ENCODE measurements at places on chromosomes 11 and 22. TPM values are rescaled to one million over a fixed set of nuclear protein-coding genes. Genes with fewer than 3 reads are reported as not detected.

TPP1 gene
- total RNA-seq, result 231 TPM

SCN2B gene
- 1.6 TPM for total RNA-seq

CRYBA4 gene
- not detected for total RNA-seq

PIH1D2 gene
- total RNA-seq, result 6.4 TPM

OR4S1 gene
- not detected for total RNA-seq

GRCh38 chr11:73240190-73240781 is 22.2 kb downstream of the P2RY2 start:
- no peak for DNase-seq

GRCh38 chr11:69178819-69179482 is 23.2 kb downstream of the SMIM38 start:
- no peak for DNase-seq

DNA sequence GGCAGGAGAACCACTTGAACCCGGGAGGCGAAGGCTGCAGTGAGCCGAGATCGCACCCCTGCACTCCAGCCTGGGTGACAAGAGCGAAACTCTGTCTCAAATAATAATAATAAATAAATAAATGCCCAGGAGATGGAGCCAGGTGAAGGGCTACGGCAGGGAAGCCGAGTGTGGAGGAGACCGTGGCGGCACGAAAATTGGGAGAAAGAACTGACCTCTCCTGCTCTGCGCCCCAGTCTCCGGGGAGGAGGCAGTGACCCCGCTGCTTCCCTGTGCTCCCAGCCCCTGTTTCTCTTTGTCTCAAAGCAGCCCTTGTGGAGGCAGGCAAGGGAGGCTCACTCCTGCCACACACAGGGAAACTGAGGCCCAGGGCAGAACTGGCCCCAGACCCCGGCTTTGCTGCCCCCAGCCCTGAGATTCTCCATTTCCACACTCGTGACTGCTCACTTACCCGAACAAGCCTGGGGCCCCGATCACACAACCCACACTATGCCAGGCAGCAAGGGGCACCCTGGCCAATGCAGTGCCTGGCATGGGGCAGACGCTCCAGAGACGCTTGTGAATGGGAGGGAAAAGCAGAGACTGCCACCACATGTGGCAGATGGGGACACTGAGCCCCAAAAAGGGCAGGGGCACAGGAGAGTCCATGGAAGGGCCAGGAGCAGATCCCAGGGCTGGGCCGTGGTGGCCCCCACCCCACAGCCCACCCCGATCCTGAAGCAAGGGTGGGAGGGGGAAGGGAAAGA is 80.4 kb upstream of the PRR5 start:
- no peak for DNase-seq

GRCh38 chr22:42884616-42885375 is 27.7 kb upstream of the ARFGAP3 start:
- no peak for DNase-seq

DNA sequence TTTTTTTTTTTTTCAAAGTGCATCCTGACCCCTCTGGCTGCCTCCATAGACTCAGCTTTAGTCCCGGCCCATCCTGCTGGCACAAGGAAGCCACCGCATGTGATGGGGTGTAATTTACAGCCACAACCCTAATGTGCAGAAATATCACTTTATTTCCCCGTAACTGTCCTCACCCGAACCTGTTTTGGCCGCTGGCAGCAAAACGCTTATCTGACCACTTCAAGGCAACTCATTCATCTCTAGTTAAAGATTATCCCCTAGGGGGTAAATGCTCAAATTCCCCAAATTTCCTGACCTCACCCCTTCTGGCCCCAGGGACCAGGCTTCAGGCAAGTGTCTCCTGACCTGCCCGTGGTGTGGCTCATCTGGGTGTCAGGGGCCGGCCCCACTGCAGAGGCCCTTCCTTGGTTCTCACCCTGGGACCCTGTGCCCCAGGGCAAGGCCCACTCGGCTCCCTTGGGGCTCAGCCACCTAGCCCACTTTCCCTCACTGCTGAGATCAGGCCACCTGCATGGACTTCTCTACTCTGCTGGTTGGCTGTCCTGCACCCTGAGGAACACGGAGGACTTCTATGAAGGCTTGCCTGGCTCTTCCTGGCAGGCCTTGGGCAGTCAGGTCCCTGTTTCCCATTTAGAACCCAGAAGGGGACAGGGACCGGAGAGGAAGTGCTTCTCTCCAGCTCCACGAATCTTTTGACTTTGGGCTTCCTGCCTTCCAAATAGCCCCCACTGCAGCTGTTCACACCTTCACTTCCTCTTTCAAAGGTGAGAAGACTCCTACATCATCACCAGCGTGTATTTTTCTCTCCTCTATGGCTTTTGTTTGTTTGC is 53.3 kb downstream of the WNT11 start:
- DNase-seq, result no peak

DNA sequence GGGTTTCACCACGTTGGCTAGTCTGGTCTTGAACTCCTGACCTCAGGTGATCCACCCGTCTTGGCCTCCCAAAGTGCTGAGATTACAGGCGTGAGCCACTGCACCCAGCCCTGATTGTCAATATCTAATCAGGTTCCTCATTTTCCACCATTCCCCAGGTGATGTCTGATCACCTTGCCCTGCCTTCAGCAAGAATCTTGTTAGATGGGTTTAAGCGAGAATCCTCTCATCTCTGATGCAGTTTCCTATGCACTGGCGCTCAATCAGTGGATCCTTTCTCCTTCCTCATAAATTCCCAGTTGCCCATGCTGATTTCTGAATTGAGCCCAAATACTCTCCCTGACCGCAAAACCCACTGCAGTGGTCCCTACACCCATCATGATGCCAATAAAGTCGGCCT is 664 bp upstream of the ZC3H7B start:
- no peak for DNase-seq

- no peak for DNase-seq
Measured at GRCh38 chr22:45550891-45551290, 48.2 kb downstream of the FBLN1 start.

DNA sequence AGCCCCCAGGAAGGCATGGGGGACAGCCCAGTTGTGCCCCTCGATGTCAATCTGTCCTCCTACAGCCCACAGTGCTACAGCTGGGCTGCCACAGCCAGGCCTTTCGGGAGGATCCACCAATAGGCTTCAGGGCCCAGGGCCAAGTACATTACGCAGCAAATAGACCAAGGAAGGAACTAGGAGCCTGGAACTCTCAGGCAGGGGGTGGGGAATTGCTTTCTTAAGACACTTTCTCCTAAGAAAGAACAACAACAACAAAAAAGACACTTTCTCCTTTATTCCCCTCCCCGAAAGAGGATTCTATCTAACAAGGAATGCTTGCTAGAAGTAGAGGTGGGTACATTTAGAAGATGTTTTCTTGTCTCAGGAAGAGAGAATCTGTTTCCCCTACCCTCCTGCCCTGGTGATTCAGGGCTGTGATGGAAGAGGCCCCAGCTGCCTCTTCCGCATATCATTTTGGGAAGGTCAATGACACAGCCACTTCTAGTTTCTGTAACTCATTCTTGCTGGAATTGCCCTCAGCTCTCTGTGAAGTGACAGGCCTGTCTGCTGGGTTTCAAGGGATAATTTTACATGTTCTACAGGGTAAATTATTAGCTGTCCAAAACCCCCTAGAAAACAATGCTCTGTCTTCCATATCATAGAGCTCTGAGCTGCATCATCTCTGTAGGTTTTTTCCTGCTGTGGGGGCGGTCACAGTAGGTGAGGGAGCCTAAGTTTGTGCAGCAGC is 6.0 kb upstream of the MALAT1 start:
- DNase-seq, result peak; percentile 83

DNA sequence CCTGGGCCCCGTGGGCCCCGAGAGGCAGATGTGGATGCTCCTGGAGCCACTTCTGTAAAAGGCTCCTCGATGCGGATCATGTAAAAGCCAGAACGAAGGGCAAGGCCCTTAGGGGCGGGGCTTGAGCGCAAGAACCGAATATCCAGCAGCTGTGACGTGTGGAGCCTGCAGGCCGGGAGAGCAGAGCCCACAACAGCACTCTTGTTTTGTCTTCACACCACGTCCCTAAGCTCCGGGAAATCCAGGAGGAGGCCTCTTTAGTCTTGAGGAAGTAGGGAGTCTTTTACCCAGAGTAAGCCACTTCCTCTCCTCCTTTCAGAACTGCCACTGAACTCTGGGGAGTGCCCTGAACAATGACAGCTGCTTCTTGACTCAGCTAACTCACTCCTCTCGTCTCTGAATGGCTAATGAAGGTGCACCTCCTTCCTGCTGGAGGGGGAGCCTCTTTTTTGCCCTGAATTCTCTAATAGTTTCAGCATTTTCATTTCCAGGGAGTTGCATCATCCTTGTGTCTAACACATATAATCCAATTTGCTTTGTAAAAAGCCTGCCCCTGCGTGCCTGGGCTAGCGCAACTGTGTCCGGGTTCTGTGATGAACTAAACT is 12.5 kb downstream of the L3MBTL2 start:
- peak; percentile 85 for DNase-seq

DNA sequence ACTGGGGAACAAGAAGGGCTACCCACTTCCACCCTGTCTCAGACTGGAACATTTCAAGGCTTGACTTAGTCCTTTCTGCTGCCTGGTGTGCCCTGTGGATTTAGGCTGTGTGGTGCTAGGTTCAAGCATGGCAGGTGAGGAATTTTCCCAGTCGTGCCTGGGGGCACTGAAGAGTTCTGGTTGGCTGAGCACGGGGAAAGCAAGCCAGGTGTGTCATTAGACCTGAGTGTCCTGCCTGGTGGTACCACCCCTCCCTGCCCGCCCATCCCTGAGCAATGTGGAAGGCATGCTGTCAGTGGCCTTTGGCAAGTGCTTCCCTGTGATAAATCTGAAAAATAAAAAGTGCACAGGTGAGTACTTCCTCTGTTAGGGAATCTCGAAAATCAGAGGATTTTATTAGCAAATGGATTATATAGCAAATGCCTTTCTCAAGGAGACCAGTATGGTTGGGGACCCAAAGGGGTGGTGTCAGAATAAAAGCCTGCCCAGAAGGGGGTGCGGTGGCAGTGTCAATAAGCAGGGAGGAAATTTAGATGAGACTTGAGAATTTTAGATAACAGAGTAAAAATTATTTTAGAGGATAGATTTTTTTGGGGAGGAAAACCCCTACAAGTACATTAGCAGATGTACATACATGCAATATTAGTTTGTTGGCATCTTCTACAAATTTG is 22.8 kb downstream of the TEAD1 start:
- no peak for DNase-seq

DNA sequence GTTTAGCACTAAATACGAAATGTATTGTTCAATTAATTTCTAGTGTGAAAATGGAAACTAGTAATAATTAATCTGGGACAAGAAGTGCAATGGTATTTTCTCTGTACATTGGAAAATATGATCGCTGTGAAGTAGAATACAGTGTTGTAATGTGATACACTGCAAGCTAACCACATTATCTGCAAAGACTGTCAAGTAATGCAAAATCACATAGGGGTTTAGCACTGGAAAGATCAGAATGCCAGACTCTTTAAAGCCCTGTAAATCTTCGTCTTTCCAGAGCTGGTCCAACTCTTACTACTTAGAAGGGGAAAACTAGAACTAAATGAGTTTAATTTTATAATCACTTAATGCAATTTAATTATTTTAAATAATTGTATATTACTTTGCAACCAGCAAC is 544.5 kb upstream of the ANO3 start:
- no peak for DNase-seq

- no peak for DNase-seq
Measured at GRCh38 chr11:27718346-27718862, 18.1 kb upstream of the BDNF start.

DNA sequence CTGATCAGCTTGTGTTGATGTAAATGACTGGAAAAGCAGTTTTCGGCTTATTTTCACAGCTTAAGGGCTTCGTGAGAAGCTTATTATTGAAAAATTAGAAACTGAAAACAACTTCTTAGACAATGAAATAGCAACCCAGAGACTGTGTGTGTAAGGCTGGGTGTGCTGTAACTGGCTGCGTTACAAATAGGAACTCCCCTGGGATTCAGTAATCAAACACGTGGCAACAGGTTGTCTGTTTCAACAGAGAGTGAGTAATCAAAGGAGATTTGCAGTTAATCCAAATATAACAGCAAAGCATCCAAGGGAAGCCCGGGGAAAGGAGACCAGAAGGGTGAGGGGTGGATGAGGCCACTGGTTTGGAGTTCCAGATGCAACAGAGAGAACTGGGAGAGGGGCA is 19.2 kb downstream of the NTM start:
- DNase-seq, result no peak

DNA sequence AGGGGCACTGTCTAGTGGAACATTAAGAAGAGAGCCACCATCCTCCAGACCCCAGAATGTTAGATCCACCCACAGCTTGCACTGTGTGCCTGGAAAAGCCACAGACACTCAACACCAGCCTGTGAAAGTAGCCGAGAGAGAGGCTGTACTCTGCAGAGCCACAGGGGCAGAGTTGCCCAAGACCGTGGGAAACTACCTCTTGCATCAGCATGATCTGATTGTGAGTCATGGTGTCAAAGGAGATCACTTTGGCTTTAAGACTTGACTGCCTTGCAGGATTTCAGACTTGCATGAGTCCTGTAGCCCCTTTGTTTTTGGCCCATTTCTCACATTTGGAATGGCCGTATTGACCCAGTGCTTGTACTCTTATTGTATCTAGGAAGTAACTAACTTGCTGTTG is 115.9 kb upstream of the CCDC179 start:
- no peak for DNase-seq

DNA sequence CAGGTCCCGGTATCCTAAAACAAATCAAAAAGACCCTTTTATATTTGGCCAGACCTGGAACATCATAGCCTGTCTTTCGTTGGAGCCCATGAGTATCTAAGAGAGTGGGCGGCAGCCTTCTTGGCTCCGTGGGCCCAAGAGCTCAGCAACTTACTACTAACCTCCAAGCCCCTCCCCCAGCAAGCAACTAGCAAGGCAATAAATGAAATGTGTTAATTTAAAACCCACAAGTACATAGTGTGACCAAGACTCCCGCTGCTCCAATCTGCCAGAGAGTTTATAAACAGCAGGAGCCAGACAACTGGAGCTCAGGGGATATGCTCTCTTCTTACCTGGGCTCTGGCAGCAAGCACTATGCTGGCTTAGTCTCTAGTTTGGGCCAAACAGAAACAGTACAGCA is 40.8 kb upstream of the CYP2D6 start:
- DNase-seq, result no peak

GRCh38 chr11:74022546-74022945 is 13.7 kb upstream of the UCP3 start:
- DNase-seq, result no peak

DNA sequence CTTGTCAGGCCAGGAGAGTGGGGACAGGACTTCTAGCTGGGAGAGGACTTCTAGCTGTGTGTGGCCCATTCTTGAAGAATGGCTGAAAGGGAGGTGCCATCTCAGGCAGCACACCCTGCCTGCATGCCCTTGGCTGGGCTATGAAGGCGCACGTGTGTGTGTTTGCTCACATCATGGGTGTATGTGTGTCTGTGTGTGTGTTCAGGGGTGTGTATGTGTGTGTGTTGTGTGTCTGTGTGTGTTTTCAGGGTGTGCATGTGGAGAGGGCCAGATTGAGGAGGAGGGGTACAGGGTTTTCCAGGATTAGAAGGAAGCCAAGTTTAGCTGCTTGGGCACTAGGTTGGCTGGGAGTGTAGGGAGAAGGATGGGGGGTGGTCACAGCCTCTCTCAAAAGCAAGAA is 16.6 kb downstream of the TP53I11 start:
- DNase-seq, result no peak
